ENCODE measurements at places on chromosomes 7 and 10. TPM values are rescaled to one million over a fixed set of nuclear protein-coding genes. Genes with fewer than 3 reads are reported as not detected.

GRCh38 chr10:70893227-70894006, 5.1 kb upstream of the PCBD1 start:
- DNase-seq, result no peak

DNA sequence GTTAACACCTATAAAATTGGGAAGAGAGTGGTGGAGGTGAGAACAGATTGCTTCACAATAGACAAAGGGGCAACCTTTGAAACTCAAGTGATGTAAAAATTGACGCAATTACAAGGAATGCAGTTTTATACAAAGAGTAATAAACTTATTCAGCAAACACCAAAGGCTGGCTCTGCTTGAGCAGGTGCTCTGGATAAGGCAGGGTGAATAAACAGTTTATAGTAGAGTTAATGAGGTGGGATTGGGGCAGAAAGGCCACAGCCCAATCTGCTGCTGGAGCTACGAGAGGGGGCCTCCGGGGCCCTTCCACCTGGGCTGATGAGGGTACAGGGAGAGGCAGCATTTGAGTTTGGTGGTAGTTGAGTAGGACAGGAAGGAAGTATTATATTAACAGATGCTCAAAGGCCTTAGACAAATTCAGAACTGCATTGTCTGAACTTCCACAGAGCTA, 6.0 kb downstream of the MUC12 start:
- DNase-seq, result no peak

DNA sequence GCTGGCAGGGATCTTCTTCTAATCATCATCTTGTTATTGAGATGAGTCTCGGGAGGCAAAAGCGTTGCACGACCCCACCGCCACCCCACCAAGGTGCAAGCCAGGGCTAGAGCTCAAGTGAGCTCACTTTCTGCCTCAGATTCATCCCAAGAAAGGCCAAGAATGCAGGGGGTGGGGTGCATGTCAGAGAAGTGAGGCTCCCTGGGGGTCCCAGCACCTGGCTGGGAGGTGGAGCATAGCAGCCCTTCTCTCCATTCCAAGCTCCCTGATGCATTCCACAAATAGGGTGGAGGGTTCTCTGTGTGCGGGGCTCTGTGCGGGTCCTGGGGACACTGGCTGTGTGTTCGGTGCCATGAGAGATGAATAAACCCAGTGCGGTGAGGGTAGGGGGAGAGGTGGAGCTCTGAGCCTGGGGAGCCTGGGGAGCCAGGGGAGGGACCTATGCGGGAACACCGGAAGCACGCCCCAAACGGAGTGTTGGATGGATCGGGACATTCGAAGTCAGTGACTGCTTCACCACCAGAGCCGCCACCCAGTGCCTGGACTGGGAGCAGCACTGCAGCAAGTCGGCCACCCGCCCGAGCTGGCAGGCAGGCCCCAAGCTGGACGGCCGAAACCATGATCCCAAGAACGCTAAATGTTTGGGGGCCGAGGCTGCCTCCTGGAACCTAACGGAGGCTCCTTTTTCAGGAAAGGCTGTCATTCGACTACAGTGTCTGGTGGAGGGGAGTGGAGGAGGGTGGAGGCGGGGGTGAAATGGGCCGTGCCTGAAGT, 17.9 kb upstream of the HMX3 start:
- no peak for DNase-seq

Gene COL26A1
- not detected for total RNA-seq

DNA sequence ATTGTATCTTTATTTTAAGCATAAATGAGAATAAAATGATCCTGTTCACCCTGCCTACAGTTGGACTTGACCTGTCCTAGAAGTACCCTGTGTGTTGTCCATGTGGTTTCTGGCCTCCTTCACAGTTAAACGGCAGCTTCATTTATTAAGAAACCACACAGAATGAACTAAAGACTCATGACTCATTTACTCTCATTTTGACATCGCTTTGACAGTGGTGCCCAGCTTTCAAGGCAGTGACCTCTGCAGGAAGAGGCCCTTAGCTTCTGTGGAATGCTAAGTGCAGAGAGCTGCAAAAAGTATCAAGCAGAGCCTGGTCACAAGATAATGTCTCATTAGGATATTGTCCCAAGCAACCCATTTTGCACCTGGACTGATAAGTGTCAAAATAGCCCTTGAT, 93.4 kb downstream of the AVL9 start:
- no peak for DNase-seq

DNA sequence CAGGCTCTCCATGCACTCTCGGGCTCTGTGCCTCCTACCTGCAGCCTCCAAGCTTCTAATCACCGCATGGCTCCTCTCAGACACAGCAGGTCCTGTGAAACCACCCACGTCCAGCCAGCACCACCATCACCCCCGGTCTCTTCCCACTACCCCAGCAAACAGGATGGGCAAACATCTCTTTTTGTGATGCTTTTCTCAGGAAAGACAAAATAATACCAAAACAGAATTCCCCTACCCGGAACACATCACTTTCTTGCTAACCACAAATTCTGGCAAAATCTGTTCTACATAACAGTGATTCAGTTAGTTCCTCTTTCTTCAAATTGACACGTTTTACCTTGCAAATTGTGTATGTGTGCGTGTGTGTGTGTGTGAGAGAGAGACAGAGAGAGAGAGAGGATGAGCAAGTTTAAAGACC, 6.5 kb downstream of the SNX8 start:
- DNase-seq, result peak; percentile 87

DNA sequence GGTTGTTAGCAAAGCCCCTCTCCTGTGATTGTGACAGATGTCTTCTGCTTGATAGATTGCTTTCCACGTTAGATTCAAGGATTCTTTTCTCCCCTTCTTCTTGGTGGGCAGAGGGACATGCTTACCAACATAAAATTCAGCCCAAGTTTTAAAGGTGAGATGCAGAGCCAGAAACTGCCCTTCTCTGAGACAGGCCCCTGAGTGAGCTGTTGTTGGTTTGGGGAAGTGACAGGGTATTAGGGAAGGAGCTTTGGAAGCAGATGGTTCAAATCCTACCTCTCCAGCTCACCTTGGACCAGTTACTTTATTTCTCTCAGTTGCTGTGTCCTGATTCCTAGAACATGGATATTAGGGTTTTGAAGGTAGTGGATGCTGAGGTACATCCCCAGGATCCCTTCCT, 53.0 kb downstream of the SORCS3 start:
- DNase-seq, result no peak

Gene CUZD1
- total RNA-seq, result 3.0 TPM

Gene ECHDC3
- total RNA-seq, result 9.6 TPM

Gene PTF1A
- total RNA-seq, result not detected

Gene HMX2
- total RNA-seq, result not detected
